AML-193 (cell line): ENCODE measurements at places on chromosomes 11 and 22.

DNA sequence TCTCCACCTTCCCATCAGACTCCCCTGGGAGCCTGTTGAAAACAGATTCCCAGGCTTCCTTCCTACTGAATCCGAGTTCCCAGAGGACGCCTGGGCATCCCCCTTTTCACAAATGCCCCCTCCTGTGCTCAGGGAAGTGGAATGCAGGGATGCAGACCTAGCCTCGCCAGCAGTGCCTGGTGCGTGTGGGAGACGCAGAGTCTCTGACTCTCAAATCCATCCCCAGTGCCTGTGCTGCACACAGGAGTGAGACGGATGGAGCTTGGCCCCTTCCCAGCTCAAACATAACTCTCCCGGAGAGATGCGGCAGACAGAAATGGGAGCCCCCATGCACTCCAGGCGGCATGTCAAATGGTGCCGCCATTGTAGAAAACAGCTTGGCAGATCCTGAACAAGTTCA is 62.6 kb downstream of the CTTN start:
- DNase-seq: no peak

DNA sequence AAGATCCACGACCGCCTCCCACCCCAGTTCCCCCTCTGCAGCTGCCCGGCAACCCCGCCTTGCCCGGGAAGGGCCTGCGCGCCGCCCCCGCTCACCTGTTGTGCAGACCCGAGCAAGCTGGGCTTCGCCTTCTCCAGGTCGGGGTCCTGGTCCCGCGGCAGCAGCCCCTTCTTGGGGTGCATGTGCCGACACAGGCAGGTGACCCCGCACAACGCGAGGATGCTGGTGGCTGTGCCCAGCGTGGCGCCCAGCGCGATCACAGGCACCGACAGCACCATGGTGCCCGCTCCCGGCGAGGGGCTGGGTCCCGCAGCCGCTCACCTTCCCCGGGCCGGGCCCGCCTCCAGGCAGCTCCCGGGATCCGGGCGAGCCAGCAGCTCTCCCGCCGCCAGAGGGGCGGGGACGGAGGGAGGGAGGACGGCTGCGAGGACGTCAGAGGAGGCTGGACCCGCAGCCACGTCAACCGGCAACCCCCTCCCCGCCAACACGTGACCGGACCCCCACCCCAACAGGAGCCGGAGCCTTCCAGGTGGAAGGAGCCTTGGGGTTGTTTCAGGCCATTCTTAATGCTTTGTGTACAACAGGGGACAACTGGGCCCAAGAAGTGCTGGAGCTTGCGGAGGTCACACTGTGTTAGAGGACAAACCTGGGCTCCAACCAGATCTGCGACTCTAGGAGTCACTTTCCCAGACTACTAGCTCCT is at the start of gene SYT13:
Gene SYT13 (minus strand): TSS at position 412 of the 703 bp plus-strand sequence. CDS start 134 bp downstream, at position 278.
- DNase-seq: no peak

DNA sequence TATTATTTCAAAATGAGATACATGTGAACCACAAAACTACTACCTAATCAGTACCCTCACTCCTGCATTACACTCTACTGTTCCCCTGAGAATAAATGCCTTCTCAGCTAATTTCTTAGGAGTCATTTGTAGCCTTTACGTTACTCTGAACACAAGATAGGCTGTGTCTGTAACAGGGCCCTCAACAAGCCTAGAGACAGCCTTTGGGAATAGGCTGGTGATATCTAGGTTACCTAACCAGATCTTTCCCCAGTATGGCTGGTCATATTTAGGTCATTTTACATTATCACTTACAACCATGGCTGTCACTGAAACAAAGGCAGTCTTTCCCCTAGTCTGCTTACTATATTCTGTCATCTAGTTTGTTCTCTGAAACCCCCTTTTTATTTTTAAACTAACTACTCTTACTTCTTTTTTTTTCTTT is 14.2 kb downstream of the ATM start:
- no peak for DNase-seq

- no peak for DNase-seq
Observed at GRCh38 chr11:13661074-13661623, 7.3 kb upstream of the FAR1 start.

GRCh38 chr11:68643585-68643984 is 40.8 kb upstream of the GAL start:
- no peak for DNase-seq

DNA sequence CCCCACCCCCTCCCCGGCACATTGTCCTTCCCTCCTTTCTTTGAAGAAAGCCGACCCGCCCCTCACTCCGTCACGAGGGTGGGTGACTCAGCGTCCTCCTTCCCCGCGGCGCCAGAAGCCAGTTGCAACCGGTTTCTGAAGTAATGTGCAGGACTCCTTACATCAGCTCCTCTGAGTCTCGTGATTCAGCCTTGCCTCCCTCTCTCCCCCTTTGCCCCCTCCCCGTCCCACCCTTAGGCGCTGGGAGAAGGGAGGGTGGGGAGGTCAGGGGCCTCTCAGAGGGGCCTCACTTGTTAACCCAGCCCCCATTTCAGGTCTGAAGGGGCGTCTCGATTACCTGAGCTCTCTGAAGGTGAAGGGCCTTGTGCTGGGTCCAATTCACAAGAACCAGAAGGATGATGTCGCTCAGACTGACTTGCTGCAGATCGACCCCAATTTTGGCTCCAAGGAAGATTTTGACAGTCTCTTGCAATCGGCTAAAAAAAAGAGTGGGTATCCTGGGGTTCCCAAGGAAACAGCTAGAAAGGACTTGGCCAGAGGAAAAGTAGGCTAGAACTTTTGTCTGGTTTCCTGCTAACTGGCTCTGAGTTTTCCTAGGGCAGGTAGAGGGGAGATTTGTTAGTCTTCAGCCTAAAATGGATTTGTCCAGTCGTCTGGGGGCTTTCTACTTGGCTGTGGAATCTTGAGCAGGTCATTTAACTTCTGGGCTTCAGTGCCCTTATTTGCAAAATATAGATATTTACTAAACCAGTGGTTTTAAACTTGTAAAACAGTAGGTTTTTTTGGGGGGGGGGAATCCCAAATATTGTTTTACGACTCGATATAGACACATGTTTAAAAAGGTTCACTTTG is 1.1 kb downstream of the SLC3A2 start:
- DNase-seq: peak; percentile 93

GRCh38 chr11:65382804-65383368 is 440 bp upstream of the SLC25A45 start:
- DNase-seq: no peak

DNA sequence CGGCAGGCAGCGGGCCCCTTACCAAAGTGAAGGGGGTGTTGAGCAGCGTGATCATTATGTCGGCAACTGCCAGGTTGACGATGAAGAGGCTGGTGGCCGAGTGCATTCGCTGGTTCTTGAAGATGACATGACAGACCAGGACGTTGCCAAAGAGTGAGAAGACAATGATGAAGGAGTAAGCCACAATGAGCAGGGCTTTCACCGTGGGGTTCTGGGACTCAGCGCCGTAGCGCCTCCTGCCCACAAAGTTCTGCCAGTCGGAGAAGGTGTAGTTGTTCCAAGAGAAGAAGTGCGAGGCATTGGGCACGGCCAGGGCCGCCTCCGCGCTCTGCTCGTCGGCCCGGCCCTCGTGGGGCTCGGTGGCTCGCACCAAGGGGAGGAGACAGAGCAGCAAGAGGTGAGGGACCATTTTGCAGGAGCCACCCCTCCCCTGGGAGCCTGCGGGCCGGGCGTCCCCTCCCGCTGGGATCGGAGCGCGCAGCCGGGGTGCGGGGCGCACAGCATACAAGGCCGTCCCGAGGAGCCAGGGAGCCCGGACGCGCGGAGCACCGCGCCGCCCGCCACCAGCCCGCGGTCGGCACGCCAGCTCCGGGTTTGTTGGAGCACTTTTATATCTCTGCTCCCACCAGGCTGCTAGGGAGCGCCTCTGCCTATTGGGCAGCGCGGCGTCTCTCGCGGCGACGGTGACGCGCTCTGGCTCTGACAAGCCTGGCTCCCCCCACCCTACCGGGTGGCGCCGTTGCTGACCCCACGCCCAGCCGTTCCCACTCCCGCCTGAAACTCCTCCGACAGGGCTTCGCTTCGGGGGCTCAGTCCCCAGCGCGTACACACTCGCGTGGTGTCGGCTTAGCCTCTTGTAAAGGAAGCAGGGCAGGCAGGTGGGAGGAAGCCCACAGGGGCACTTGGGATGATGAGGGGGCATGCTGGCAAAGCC is at the start of gene GPR83:
Gene GPR83 (minus strand): TSS at position 581 of the 934 bp plus-strand sequence. CDS start 172 bp downstream, at position 409.
- no peak for DNase-seq

DNA sequence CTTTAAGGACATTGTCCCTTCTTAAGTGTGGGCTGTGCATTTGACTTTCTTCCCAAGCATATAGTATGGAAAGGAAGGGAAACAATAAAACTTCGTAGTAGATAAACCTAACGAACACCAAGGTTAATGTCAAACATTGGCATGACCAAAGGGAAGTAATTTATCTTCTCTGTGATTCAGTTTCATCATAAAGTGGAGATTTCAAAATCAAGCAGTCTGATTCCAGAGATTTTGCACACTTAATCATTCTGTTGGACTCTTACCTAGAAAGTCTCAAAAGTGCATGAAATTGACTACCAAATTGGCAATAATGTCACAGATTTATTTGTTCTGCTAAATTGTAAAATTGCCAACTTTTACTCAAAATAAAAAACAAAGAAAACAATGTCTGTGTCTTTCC is 559.7 kb downstream of the JRKL start:
- no peak for DNase-seq
